ENCODE measurements at places on chromosomes 7 and 10. TPM values are rescaled to one million over a fixed set of nuclear protein-coding genes. Genes with fewer than 3 reads are reported as not detected.

GRCh38 chr10:1638889-1639419, 98.4 kb downstream of the ADARB2 start:
- DNase-seq = no peak

Gene MYL7
- not detected for total RNA-seq

DNA sequence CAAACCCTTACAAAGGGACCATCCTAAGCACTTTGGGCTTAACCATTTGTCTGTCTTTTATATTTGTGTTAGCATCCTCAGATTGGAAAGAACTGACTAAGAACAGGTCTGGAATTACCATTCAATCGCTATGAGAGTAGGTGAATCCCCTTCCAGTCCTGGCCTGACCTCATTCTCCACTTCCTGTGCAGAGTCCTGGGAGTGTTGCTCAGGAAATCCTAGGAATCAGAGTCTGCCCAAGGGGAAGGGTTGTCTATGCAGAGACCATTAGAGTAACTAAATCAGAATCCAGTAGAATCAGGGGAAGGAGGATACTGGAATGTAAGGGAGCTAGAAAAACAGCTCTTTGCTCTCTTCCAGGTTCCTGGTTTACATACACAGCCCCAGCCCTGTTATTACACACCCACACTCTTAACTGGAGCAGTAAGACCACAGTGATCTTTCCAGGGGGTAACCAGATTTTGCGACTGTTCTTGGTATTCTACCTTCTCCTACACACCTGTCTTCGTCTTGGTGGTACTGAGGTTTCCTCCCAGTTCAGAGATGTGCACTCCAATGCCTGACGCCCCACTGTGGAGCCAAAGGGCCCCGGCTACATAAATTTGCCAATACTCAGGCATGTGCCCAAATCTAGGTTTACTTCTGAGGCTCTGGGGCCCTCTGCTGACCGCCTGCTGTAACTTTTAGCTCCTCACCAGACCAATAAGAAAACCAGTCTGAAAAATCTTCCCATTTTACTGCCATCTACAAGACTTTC, 103.7 kb downstream of the RNF216 start:
- DNase-seq = peak; percentile 69

Gene NPSR1
- total RNA-seq = not detected

- no peak for DNase-seq
These were observed 159.3 kb upstream of the CNTNAP2 start for GRCh38 chr7:145957160-145957890.

- no peak for DNase-seq
These were observed 9.0 kb upstream of the ADCYAP1R1 start for GRCh38 chr7:31043051-31043471.

Gene CNNM1
- not detected for total RNA-seq

Gene ELOVL3
- total RNA-seq = 0.88 TPM

DNA sequence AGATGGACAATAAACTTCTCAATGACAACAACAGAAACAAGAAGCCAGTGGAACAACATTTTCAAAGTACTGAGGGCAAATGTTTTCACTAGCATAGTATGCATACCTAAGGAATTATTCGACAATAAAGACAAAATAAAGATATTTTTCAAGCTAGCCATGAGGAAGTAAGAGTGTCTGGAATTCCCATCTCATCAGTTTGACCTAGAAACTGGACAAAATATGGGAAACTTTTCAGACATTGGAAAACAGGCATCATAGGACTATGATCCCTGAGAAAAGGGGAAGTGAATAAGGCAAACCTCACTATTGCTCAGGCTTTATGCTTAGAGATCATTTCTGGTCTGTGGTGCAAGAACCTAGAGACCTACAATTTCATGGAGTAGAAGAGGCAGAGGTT, 86.3 kb downstream of the OAT start:
- DNase-seq = no peak

Gene TAS2R4
- 0.65 TPM for total RNA-seq

Gene MYH16
- total RNA-seq = 11.7 TPM

Measured in PC-9 (cell line).